ENCODE measurements at places on chromosomes 16 and 17. TPM values are rescaled to one million over a fixed set of nuclear protein-coding genes. Genes with fewer than 3 reads are reported as not detected.

The CDRT15L2 gene
- total RNA-seq, result not detected

The ITGAD gene
- total RNA-seq, result not detected

The NEK8 gene
- 11.2 TPM for total RNA-seq

The PDF gene
- 19.8 TPM for total RNA-seq

The GLIS2 gene
- total RNA-seq, result 19.0 TPM

The NPIPA2 gene
- total RNA-seq, result 5.3 TPM
